Fibroblast of skin of right biceps (primary cell): ENCODE measurements at places on chromosomes 3 and 15.

GRCh38 chr3:145727476-145727875, 433.5 kb downstream of the PLOD2 start:
- DNase-seq, result no peak

GRCh38 chr3:185712337-185712736, 112.5 kb downstream of the IGF2BP2 start:
- DNase-seq, result peak; percentile 68

DNA sequence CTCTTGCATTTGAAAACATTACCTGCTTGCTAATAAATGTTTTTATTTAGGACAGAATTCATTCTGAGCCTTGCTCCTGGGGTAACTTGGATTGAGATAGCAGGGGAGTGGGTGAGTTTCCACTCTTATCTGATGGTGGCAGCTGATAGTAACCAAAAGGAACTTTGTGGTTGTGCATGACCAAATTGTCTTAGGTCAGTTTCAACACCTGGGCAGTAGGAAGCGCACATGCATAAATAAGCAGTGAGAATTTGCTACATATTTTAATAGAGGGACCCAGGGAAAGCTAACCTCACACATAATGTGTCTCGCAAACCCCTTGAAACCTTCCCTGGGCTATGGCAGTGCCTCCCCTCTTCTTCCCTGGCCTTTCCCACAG, 65.4 kb upstream of the XCR1 start:
- no peak for DNase-seq

DNA sequence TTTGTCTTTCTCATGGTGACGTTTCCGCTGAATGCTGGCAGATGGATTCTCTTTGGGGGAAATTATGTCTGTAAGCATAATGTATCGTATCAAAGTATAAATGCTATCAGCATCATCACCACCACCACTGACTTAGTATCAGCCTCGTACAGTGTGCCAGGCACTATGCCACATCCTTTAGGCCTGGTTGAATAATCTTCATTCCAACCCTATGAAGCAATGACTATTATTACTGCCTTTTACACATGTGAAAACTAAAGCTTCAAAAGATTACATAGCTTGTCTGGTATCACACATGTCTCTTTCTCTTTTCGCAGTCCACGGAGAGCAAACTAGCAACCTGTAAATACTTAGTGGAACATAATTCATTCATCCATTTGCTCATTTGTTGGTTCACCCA, 166.7 kb upstream of the PRICKLE2 start:
- peak; percentile 34 for DNase-seq

- no peak for DNase-seq
These were observed 791.6 kb upstream of the ARRDC4 start for GRCh38 chr15:97168704-97169475.

DNA sequence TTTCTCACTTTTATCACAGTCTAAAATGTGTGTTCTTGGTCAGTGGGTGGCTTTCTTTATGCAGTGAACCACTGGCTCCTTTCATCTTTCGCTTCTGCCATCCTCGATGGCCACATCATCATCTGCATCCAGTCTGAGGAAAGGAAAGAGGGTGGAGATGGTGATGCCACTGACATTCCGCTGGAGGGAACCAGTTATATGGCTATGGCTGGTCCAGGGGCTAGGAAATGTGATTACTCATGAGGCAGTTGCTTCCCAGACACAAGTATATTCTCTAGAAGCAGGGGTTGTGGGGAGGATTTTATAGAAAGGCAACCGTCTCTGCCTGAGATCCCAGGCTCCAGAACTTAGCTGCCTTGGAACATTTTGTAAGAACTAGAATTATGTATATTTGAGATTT, 246.7 kb upstream of the AZI2 start:
- no peak for DNase-seq
